ENCODE measurements at places on chromosomes 6 and 20.

DNA sequence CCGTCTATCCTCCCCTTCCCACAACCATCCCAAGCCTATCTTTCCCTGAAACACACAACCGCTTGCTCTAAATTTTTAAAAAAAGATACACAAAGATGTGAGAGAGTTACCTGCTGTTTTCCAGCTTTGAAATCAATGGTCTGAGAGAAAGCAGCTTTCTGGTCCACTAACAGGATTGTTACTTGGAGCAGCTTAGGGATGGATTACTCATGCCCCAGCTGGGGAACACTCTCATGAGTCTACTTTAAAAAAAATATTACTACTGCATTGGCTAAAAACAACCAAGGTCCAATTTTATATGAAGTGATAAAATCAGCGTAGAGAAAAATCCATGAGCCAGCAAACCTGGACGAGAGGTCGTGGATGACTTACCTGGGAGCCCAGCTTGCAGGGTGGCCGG is 29.6 kb upstream of the FOXC1 start:
- no peak for DNase-seq

GRCh38 chr6:143575901-143576426 is 64.4 kb upstream of the FUCA2 start:
- no peak for DNase-seq

GRCh38 chr6:111763381-111763780 is 109.9 kb downstream of the FYN start:
- DNase-seq: no peak

DNA sequence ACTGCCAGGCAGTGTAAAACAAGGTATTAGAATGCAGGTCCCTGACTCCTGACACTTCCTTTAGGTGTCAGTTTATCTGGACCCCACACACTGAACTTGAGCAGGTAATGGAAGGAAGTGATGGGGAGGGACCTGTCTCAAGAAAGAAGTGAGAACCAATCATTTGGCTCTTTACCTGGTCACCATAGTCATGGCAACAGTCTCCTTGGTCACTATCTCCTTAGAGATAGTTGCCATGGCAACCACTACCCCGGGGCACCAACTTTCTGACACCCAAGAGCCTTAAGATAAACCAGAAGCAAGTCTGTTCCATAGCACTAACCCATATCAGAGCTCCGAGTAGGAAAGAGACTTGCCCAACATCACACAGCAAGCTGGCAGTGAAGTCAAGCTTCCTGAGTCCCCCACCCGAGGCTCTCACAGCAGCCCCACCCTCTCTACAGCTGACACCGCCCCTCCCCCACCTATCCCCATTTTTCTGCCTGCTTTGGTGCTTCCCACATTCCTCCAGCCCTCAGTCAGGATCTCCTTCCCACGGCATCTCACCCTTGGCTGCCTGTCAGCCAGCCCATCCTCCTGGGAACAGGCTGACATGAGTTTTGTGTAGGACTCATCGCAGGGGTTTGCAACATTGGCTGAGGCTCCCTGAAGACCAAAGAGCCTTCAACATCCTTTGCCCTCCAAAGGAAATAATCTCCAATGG is 16.3 kb upstream of the HM13 start:
- DNase-seq: no peak

DNA sequence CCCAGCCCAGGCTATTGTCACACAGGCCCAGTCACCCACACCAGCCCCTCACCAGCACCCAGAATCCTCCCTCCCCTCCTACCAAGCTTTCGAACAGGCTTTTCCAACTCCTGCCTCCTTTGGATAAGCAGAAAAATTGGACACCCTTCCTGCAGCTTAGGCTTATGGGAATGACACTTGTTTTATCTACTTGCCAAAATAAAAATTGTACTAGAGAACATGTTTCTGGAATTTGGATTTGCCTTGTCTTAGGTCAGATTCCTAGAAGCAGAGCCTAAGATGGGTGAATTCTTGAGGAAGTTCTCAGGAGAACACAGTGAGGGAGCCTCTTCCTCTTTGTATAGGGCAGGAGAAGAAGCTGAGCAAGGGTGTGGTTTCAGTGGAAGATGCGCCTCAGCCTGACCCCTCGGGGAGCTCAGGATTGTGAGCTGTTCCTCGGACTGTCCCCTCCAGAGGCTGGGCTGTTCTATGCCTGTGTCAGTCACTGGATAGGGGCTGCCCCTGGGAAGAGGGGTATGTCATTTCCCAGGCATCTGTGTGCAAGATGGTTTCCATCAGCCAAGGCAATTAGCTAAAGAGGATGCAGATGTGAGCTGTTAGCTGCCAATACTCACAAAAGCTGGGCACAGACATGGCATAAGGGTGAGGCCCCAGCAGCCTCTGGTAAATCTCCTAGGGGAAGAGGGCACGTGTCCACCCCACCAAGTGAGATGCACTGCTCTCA is 33.9 kb downstream of the ITPR3 start:
- no peak for DNase-seq

GRCh38 chr6:32852844-32853540 is 512 bp downstream of the TAP1 start:
- peak; percentile 47 for DNase-seq

GRCh38 chr6:82842721-82843120 is 222.9 kb downstream of the UBE3D start:
- DNase-seq: no peak

- no peak for DNase-seq
Observed at GRCh38 chr20:50470264-50470858, 39.8 kb upstream of the PTPN1 start.

- DNase-seq: no peak
Observed at GRCh38 chr6:6984585-6985366, 123.0 kb upstream of the RREB1 start.

GRCh38 chr20:63009045-63009961 is 2.5 kb upstream of the BHLHE23 start:
- peak; percentile 75 for DNase-seq

DNA sequence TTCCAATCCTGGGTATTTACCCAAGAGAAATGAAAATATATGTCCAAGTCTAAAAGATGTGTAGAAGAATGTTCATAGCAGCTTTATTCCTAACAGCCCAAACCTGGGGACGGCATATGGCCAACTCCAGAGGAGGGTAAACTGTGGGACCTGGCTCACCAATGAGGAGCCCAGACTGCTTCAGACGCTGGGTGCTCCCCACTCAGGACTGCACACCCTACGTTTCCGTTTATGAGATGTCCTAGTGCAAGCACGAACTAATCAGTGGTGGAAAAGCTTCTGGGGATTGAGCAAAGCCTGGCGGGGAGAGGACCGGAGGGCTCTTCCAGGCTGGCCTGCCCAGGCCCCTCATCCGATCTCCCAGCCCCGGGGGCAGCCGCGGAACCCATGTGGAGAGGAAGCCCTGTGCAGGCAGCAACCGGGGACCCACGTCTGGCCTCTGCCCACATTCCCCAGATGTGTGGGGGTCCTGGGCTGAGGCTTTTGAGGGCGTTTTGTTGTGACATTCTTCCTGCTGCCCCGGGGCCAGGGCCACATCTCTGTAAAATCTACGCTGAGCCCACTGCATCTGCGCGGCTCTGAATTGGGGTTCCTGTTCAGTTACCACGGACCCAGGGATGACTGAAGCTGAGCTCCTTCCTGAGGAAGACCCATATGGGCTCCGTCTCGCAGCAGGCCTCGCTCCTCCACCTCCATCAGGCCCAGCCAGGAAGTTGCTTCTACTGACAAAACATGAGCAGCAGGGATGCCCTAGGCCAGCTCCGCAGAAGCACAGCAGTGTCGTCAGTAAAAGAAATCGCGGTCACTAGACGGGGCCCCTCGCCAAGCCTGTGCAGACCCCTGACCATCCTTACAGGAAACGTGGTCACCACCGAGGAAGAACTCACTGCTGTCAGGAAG is 188.0 kb downstream of the DLL1 start:
- DNase-seq: peak; percentile 17

DNA sequence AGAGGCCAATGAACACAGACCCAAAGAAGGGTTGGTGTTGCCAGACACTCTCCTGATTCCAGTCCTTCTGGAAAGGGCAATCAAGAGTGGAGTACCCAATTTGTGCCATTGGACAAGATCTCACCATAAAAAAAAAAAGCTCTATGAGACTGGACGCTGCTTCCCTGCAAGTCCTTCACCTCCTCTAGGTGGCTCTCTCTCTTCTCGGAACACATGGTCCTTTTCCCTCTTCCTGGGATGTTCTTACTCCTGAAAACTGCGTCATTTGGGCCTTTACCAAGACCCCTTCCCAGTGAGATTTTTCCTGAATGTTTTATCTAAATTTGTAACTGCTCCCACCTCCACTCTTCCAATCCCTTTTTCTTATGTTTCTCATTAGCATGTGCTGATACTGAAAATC is 280.8 kb downstream of the FOXA2 start:
- DNase-seq: no peak

DNA sequence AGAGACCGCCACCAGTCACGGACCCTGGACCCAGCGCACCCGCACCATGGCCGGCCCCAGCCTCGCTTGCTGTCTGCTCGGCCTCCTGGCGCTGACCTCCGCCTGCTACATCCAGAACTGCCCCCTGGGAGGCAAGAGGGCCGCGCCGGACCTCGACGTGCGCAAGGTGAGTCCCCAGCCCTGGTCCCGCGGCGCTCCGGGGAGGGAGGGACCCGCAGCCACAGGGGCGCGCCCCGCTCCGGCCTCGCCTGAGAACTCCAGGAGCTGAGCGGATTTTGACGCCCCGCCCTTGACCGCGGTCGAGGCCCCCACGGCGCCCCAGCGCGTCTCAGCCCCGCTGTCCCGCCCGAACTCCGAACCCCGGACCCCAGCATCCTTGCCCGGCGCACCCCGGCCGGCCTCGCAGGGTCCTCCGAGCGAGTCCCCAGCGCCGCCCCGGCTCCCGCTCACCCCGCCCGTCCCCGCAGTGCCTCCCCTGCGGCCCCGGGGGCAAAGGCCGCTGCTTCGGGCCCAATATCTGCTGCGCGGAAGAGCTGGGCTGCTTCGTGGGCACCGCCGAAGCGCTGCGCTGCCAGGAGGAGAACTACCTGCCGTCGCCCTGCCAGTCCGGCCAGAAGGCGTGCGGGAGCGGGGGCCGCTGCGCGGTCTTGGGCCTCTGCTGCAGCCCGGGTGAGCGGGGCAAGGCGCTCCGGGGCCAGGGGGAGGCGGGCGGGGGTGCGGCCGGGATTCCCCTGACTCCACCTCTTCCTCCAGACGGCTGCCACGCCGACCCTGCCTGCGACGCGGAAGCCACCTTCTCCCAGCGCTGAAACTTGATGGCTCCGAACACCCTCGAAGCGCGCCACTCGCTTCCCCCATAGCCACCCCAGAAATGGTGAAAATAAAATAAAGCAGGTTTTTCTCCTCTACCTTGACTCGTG is at the start of gene OXT:
OXT (plus strand) TSS at position 11 of the 920 bp plus-strand sequence; CDS start at position 47, 36 bp downstream.
- peak; percentile 58 for DNase-seq

Data from left hindlimb (tissue), 1 donor.